ENCODE measurements at places on chromosomes 7 and 10.
A peak's percentile ranks its signal among the peaks of the same experiment; 100 is the strongest.

GRCh38 chr10:111107846-111108245, 31.0 kb downstream of the ADRA2A start:
- no peak for DNase-seq

DNA sequence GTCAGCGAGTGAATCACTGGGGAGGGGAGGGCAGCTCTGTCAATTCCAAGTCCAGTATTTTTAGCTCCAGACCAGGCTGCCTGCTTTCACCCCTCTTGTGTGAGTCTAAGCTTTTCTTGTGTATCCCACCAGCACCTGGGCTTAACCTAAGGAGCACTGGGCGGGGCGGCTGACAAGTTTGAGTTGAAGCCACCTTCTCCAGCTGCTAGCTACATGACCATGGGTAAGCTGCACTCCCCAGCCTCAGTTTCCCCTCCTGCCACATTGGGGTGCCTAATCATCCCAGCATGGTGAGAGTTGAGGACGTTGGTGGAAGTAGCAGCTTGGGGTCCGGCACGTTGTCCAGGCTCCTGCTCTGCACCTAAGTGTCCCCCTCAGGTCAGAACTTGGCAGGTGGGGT, 89.8 kb upstream of the PCBD1 start:
- DNase-seq, result no peak

- no peak for DNase-seq
Measured at GRCh38 chr7:36171503-36171902, 18.4 kb downstream of the EEPD1 start.

DNA sequence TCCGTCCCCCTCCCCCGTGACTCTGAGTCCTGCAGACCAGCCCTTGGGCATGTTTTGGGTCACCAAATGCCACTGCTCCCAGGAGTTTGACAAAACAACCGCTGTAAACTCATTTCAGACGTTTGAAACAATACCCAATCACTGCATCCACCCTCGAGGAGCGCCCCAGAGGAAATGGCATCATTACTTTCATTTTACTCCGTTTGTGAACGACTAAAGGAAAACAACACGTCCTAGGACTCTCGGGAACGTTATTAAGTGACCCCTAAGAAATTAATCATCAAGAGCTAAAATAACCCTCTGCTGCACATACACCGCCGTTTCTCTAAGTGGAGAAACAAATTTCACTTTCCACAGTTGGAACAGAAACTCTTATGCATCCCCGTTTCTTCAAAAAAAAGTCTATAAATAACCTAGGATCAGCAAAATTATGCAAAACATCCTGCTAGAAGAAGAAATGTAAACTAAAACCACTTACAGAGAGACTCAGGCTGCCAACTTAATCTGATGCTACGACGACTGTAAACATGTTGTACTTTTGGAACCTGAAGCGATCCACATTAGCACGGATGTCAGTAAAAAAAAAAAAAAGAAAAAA, 109.9 kb upstream of the EFCAB10 start:
- DNase-seq, result peak; percentile 31

- DNase-seq, result no peak
Measured at GRCh38 chr7:40354711-40355110, 219.9 kb downstream of the SUGCT start.

- DNase-seq, result peak; percentile 60
Measured at GRCh38 chr10:33112831-33113455, 154.9 kb upstream of the ITGB1 start.

GRCh38 chr10:95476469-95477174, 84.5 kb downstream of the SORBS1 start:
- no peak for DNase-seq

GRCh38 chr7:98864731-98865453, 4.9 kb downstream of the TMEM130 start:
- no peak for DNase-seq

DNA sequence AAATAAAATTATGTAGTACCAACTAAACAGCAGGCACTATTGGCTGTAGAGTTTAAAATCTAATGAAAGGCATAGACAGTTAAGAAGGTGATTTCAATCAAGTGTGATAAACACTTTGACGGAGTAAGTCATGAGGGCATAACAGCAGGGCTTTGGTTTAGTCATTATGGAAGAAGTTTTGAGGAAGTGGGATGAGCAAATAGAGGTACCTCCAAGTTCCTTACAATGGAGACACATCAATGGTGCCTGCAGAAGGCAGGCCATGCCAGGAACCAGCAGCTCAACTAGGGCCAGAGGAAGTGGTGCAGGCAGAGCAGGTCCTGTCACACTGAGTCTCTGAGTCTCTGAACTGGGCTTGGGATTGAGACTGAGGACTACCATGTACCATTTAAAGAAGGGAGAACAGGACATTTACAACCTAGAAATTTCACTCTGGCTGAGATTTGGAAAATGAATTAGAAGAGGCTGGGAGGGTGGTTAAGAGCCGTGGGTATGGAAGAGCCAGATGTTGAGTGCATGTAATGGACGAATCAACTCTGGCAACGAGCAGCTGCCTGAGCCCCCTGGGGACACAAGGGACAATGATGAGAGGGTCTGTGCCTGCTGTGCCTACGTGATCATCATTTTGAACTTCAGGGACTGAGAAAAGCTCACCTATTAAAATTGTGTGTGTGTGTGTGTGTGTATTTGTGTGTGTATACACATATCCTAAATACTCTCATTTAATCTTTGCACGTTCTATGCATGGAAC, 208.7 kb upstream of the POM121L12 start:
- DNase-seq, result no peak

GRCh38 chr10:968546-969199, 19.6 kb upstream of the GTPBP4 start:
- DNase-seq, result no peak

Data from fibroblast of skin of back (primary cell).